Lung (tissue), 17 donors: ENCODE measurements at places on chromosomes 5 and 9.

DNA sequence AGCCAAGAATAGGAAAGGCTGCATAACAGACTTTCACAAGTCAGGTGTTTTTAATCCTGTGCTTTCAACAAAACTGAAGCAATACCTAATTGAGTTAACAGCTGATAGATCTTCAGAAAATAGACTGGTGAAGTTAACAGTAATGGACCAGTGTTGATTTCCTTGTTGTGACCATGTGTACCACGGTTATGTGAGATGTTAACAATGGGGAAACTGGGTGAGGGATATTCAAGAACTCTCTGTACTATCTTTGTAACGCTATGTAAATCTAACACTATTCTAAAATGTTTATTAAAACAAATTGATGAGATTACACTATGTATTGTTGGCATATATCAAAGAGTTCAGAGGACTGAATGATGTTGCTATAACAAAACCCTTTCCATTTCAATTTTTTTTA, 36.9 kb downstream of the MACROH2A1 start:
- peaks cover 34% of the 10 kb centered on the region for H3K4me1 ChIP-seq
- no peak overlapping the region for H3K4me3 ChIP-seq
- H3K27ac ChIP-seq: no peak overlapping the region
- no peak for DNase-seq
- no peaks in the 10 kb centered on the region for H3K27me3 ChIP-seq

GRCh38 chr5:143311428-143311827, 92.1 kb downstream of the NR3C1 start:
- H3K36me3 ChIP-seq: peaks cover 24% of the 10 kb centered on the region
- H3K27me3 ChIP-seq: no peaks in the 10 kb centered on the region
- DNase-seq: no peak
- H3K4me3 ChIP-seq: no peak overlapping the region

DNA sequence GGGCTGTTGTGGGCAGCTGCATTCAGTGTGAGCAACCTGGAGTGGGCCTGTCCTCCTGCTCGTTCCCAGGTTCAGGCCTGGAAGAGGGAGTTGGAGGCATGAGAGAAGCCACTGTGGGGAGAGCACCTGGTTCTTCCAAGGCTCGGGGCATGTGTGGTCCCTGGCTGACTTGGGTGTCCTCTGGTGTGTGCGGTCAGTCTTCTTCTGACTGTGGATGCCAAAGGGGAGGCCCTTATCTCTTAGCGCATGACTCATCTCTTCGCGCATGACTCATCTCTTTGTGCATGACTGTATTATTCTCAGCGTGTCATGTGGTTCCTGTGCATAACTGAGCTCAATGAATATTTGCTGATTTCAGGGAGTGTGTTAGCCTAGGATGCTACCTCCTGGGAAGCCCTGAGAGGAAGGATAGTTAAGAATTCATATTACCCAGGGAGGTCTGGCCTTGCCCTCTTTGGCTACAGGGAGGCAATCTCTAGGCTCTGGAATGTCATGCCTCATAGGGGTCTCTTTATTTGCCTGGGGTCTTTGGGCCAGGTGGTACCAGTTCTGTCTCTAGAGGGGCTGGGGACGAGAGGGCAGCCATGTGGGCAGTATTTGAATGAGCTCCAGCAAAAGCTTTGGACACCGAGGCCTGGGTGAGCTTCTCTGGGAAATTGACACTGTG, 188.7 kb downstream of the HSPA4 start:
- H3K4me1 ChIP-seq: peaks cover 16% of the 10 kb centered on the region
- H3K36me3 ChIP-seq: no peaks in the 10 kb centered on the region
- peak overlapping the region; percentile 18 for H3K27ac ChIP-seq
- H3K27me3 ChIP-seq: peaks cover 2% of the 10 kb centered on the region

DNA sequence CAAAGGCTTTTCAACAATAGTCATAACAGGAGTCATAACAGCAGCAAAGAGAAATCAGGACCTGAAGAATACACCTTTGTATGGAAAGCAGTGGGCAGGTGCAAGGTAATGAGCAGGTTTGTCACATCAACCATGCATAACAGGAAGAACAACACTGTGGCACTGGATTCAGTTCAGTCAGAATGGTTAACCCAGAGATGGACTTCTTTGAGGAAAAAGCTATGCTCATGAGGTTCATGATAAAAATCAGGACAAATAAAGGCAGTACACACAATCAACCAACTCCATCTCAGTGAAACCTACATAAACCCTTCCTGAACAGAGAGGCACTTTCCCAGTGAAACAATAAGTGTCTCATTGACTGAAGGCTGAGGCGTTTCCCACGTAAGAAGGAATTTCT, 27.0 kb downstream of the ABITRAM start:
- no peaks in the 10 kb centered on the region for H3K4me1 ChIP-seq
- peaks cover 11% of the 10 kb centered on the region for H3K36me3 ChIP-seq
- H3K4me3 ChIP-seq: no peak overlapping the region
- no peak overlapping the region for H3K27ac ChIP-seq

GRCh38 chr5:115807654-115808052, 8.8 kb downstream of the CDO1 start:
- H3K4me3 ChIP-seq: no peak overlapping the region
- peaks cover 38% of the 10 kb centered on the region for H3K36me3 ChIP-seq
- DNase-seq: no peak
- peaks cover 4% of the 10 kb centered on the region for H3K4me1 ChIP-seq
- H3K27ac ChIP-seq: no peak overlapping the region

DNA sequence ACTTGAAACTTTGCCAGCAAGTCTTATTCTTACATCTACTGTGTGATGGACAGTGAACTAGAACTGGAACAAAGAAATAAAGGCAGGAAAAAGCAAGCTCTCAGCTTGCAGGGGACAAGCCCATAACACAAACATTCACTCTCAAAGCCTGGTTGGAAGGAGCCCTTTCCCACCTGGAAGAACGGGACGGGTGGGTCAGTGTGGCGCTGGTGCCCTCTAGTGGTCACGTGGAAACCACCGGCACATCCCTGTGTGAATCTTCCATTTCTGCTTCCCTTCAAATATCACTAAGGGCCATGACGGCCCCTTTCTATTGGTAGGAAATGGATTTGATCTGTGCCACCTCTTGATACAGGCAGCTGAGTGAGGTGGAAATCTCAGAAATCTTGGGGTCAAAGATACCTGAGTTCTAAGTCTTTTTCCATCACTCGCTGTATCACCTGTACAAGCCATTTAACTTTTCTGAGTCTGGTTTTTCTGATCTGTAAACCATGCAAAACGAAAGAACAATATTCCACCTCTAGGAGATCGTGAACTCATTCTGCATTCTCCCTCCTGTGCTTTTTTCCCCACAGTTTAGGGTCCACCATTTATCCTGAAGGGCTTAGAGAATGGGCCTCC, 211.6 kb downstream of the MSX2 start:
- DNase-seq: peak; percentile 77
- H3K27me3 ChIP-seq: no peaks in the 10 kb centered on the region
- H3K4me1 ChIP-seq: no peaks in the 10 kb centered on the region

- DNase-seq: no peak
- H3K4me1 ChIP-seq: peaks cover 2% of the 10 kb centered on the region
- H3K27me3 ChIP-seq: no peaks in the 10 kb centered on the region
- H3K36me3 ChIP-seq: no peaks in the 10 kb centered on the region
- no peak overlapping the region for H3K4me3 ChIP-seq
Measured at GRCh38 chr5:14245132-14245925, 102.2 kb downstream of the TRIO start.

DNA sequence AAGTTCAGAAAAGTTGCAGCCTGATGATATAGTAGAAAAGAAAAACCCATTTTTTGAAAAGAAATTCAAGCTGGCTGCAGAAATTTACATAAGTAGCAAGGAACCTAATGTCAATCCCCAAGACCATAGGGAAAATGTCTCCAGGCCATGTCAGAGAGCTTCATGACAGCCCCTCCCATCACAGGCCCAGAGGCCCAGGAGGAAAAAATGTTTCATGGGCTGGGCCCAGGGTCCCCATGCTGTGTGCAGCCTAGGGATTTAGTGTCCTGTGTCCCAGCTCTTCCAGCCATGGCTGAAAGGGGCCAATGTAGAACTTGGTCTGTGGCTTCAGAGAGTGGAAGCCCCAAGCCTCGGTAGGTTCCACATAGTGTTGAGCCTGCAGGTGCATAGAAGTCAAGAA, 220.3 kb downstream of the CSNK1G3 start:
- H3K36me3 ChIP-seq: no peaks in the 10 kb centered on the region
- DNase-seq: no peak
- H3K27ac ChIP-seq: no peak overlapping the region
- H3K27me3 ChIP-seq: no peaks in the 10 kb centered on the region
- no peak overlapping the region for H3K4me3 ChIP-seq
- H3K4me1 ChIP-seq: no peaks in the 10 kb centered on the region

GRCh38 chr5:160434022-160434531, 12.4 kb downstream of the PTTG1 start:
- H3K27me3 ChIP-seq: no peaks in the 10 kb centered on the region
- H3K27ac ChIP-seq: no peak overlapping the region
- H3K4me1 ChIP-seq: no peaks in the 10 kb centered on the region
- H3K36me3 ChIP-seq: no peaks in the 10 kb centered on the region
- H3K4me3 ChIP-seq: no peak overlapping the region

GRCh38 chr5:10863763-10864383, 102.8 kb upstream of the DAP start:
- no peak overlapping the region for H3K27ac ChIP-seq
- peak; percentile 29 for DNase-seq
- H3K36me3 ChIP-seq: no peaks in the 10 kb centered on the region
- no peak overlapping the region for H3K4me3 ChIP-seq
- H3K27me3 ChIP-seq: peaks cover 7% of the 10 kb centered on the region

DNA sequence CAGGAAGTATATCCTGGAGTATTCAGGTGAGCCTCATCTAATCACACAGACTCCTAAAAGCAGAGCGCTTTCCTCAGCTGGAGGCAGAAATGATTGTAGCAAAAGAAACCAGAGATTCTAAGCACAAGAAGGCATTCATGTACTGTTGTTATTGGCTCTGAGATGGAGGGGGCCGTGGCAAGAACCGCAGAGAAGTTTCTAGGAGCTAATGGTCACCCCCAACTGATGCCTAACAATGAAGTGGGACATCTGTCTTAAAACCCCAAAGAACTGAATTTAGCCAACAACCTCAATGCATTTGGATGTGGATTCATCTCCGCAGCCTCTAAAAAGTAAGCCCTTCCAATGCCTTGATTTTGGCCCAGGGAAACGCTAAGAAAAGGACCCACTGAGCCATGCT, 76.3 kb downstream of the ADAMTSL1 start:
- no peaks in the 10 kb centered on the region for H3K4me1 ChIP-seq
- H3K27ac ChIP-seq: no peak overlapping the region
- no peak overlapping the region for H3K4me3 ChIP-seq
- DNase-seq: no peak
- H3K27me3 ChIP-seq: no peaks in the 10 kb centered on the region

GRCh38 chr9:29208670-29209069, 1635.4 kb upstream of the C9orf72 start:
- DNase-seq: no peak
- H3K4me1 ChIP-seq: peaks cover 8% of the 10 kb centered on the region
- H3K27me3 ChIP-seq: peaks cover 9% of the 10 kb centered on the region
- no peaks in the 10 kb centered on the region for H3K36me3 ChIP-seq
- H3K27ac ChIP-seq: no peak overlapping the region

- H3K27ac ChIP-seq: no peak overlapping the region
- H3K36me3 ChIP-seq: no peaks in the 10 kb centered on the region
- H3K27me3 ChIP-seq: no peaks in the 10 kb centered on the region
- H3K4me1 ChIP-seq: no peaks in the 10 kb centered on the region
Measured at GRCh38 chr5:173458828-173459609, 130.8 kb upstream of the STC2 start.

- no peak overlapping the region for H3K4me3 ChIP-seq
- peaks cover 2% of the 10 kb centered on the region for H3K36me3 ChIP-seq
- H3K27ac ChIP-seq: peak overlapping the region; percentile 88
- peaks cover 2% of the 10 kb centered on the region for H3K27me3 ChIP-seq
- peaks cover 6% of the 10 kb centered on the region for H3K4me1 ChIP-seq
Measured at GRCh38 chr9:14352503-14352902, 38.6 kb upstream of the NFIB start.
